ENCODE measurements at places on chromosomes 1 and 21. TPM values are rescaled to one million over a fixed set of nuclear protein-coding genes. Genes with fewer than 3 reads are reported as not detected.

DNA sequence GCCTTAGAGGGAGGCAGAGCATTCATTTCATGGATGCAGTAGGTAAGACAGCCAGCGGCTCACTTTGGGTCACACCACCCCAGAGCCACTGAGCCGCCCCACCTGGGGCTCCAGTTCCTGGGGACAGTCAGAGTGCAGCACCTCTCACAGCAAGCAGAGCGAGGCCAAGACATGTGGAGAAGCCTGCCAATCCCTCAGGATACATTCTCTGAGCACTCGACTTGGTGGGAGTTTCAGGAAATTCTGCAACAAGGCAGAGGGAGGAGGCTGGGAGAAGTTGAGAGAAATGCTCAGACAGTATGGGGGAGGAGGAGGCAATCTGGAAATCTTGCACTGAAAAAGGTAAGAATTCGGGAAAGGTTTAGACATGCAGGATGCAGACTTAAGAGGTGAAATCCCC, 60.8 kb upstream of the WLS start:
- no peaks in the 10 kb centered on the region for H3K36me3 ChIP-seq
- no peaks in the 10 kb centered on the region for H3K4me1 ChIP-seq
- no peak overlapping the region for H3K27ac ChIP-seq
- no peak for DNase-seq
- H3K27me3 ChIP-seq = no peaks in the 10 kb centered on the region

DNA sequence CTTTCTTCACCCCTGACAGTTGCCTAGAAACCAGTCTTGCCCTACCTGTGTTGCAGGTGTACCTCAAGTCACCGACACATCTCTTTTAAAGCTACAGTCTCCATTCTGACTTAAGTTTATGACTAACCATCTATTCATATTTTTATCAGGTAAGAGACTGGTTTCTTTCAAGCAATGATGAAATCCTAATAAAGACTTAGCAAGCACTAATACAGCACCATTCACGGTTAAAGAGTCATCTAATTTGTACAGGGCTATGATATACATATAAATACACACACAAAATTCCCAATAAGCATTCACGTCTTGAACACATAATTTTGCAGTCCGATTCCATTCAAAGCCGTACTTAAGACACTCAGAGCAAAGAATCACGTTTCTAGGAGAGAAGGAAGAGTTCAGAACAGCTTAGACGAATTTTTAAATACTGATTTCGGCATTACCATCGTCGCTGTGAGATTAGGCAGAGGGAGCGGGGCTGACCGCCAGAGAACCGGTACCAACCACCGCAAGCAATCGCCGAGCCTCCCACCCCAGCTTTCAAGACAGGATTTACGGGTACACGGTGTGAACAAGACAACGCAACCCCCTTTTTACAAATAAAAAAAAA, 943 bp downstream of the ERRFI1 start:
- H3K4me3 ChIP-seq = peak overlapping the region; percentile 90
- peaks cover 33% of the 10 kb centered on the region for H3K27me3 ChIP-seq
- DNase-seq = no peak

GRCh38 chr1:209335178-209335577, 248.3 kb upstream of the CAMK1G start:
- H3K36me3 ChIP-seq = no peaks in the 10 kb centered on the region
- no peak for DNase-seq
- H3K4me1 ChIP-seq = no peaks in the 10 kb centered on the region
- H3K27me3 ChIP-seq = peaks cover 18% of the 10 kb centered on the region
- no peak overlapping the region for H3K27ac ChIP-seq

- peak overlapping the region; percentile 95 for H3K4me3 ChIP-seq
- no peaks in the 10 kb centered on the region for H3K27me3 ChIP-seq
- peak overlapping the region; percentile 98 for H3K27ac ChIP-seq
These were observed 675 bp downstream of the MYSM1 start for GRCh38 chr1:58699011-58699762.

C4BPB gene
- 1.6 TPM for total RNA-seq

DNA sequence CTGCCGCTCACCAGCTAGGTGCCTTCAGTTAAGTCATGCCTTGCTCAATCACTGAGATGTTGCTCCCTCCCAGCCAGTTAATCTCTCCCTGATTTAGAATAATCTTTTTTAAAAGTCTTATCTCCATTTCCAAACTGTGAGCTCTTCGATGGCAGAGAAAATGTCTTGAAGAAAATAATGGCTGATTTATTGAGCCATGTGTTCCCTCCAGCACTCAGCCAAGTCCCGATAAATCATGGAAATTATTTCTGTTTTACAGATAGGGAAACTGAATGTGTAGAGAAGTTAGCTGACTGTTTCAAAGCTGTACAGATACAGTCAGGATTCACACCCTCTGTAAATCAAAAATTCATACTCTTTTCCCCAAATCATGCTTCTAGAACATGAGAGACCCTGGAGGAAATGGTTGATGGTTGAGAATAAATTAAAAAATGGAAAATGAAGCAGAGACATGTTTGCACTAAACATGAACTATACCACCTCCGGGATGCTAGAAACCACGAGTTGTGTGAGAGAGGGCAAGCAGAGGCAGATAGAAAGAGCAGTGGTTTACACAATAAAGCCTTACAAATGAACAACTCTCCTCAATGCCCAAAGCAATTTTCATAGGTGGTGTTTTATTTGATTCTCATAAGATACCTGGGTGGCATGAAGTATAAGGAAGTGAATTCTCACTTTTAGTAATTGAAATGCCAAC, 376.4 kb downstream of the PLPP3 start:
- peaks cover 4% of the 10 kb centered on the region for H3K27me3 ChIP-seq
- H3K4me3 ChIP-seq = no peak overlapping the region
- H3K4me1 ChIP-seq = no peaks in the 10 kb centered on the region
- H3K27ac ChIP-seq = no peak overlapping the region
- H3K36me3 ChIP-seq = no peaks in the 10 kb centered on the region

PYHIN1 gene
- total RNA-seq = 15.1 TPM

DNA sequence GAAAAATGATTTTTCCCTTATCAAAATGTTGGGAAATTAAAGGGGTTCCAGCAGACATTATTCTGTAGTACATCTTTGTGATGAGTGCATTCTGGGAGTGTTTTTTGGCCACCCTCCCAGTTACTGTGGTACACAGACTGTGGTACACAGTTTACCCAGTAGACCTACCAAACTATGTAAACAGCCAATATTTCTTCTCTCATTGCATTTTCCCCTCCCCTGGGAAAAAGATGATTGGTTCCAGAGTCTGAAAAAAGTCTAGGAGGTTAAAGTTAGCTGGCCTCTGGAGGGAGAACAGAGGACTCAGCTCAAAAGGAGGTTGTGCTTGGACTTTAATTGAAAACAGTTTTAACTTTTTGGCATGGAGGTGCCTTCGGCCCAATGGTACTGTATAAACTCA, 42.5 kb downstream of the PGM1 start:
- peaks cover 2% of the 10 kb centered on the region for H3K4me1 ChIP-seq
- peaks cover 8% of the 10 kb centered on the region for H3K36me3 ChIP-seq
- no peaks in the 10 kb centered on the region for H3K27me3 ChIP-seq
- H3K4me3 ChIP-seq = no peak overlapping the region
- no peak for DNase-seq

DNA sequence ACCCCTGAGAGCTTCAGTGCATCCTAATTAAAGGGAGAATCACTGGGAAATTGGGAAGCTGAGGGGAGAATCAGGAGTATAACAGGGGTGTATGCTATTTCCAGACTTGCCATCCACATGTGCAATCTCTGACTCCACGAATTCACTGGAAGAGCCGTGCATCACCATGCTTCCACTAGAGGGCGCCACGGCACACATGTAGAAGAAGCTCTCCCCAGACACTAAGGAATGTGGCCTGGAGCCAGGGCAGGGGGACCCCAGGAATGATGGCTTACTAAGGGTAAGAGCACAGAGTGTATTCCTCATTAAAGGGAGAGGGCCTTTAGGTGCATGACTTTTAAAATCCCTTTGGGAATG, 81.5 kb downstream of the ABCA4 start:
- no peak overlapping the region for H3K4me3 ChIP-seq
- no peaks in the 10 kb centered on the region for H3K36me3 ChIP-seq
- peaks cover 31% of the 10 kb centered on the region for H3K27me3 ChIP-seq
- peak; percentile 34 for DNase-seq
- no peak overlapping the region for H3K27ac ChIP-seq

- no peaks in the 10 kb centered on the region for H3K27me3 ChIP-seq
- H3K27ac ChIP-seq = no peak overlapping the region
- no peaks in the 10 kb centered on the region for H3K4me1 ChIP-seq
- H3K36me3 ChIP-seq = peaks cover 8% of the 10 kb centered on the region
- no peak overlapping the region for H3K4me3 ChIP-seq
- no peak for DNase-seq
These were observed 75.4 kb downstream of the MDM4 start for GRCh38 chr1:204591473-204592090.

- H3K27ac ChIP-seq = no peak overlapping the region
- DNase-seq = no peak
- H3K36me3 ChIP-seq = no peaks in the 10 kb centered on the region
- H3K4me1 ChIP-seq = peaks cover 16% of the 10 kb centered on the region
These were observed 226.7 kb upstream of the RUNX1 start for GRCh38 chr21:35275776-35276175.

GRCh38 chr21:22575165-22575584, 1577.0 kb downstream of the NCAM2 start:
- H3K36me3 ChIP-seq = no peaks in the 10 kb centered on the region
- H3K4me1 ChIP-seq = no peaks in the 10 kb centered on the region
- no peaks in the 10 kb centered on the region for H3K27me3 ChIP-seq
- no peak overlapping the region for H3K27ac ChIP-seq
- DNase-seq = peak; percentile 11
- H3K4me3 ChIP-seq = peak overlapping the region; percentile 61

DNA sequence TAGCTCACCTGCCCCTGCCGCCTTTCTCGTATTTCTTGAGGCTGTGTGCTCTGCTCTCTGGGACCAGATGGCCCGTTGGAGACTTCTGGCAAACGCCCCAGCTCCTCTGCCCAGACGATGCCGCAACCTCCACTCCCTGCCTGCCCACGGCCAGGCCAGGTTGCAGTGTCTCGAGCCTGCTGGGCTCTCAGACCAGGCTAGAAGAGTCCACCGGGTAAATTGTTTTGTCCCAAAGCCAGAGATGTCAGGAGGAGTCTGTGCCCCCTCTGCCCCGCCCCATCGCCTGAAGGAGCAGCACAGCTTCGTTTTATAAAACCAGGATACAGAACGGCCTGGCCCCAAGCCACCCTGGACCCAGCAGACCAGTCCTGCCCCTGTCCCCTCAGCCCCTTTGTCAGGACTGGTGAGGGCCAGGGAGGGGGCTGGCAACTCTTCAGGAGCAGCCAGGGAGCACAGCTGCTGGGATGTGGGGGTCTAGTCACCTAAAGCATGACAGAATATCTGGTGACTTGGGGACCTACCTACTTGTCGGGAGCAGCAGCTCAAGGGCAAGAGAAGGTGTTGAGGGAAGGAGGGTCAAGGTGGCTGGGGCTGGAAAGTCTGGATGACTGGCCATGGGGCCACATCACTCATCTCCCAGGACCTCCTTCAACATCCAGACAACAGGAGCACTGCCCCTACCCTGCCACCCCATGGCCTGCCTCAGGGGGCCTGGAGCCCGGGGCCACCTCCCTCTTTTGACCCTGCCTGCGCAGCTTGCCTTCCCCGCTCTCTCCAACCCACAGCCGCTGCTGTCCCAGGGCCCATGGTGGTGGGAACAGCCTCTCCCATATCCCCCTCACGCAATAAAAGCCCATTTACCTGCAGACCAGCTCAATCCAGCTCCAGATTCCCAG, 33.9 kb upstream of the LBR start:
- no peak overlapping the region for H3K27ac ChIP-seq
- H3K36me3 ChIP-seq = no peaks in the 10 kb centered on the region
- no peak overlapping the region for H3K4me3 ChIP-seq
- peaks cover 46% of the 10 kb centered on the region for H3K4me1 ChIP-seq
- H3K27me3 ChIP-seq = no peaks in the 10 kb centered on the region
- peak; percentile 38 for DNase-seq
